ENCODE measurements at places on chromosomes 2 and 18.

GRCh38 chr2:220147161-220148038, 520.0 kb downstream of the SLC4A3 start:
- DNase-seq: no peak

DNA sequence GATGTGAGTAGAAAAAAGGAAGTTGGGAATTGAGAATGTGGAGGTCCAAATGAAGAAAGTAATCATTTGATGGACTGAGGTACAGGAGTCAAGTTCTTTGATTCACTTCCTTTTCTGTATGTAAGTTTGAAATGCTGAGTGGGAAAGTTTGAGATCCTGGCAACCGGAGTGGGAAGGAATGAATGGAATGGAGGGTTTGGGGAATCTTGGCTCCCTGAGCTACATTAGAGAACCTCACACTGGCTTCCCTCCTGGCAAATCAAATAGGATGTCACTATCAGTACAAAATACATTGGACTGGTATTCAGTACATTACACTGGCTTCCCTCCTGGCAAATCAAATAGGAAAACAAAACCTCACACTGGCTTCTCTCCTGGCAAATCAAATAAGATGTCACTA, 9.8 kb upstream of the RNF138 start:
- DNase-seq: no peak

- no peak for DNase-seq
Measured at GRCh38 chr2:157269922-157270321, 12.4 kb downstream of the GALNT5 start.

DNA sequence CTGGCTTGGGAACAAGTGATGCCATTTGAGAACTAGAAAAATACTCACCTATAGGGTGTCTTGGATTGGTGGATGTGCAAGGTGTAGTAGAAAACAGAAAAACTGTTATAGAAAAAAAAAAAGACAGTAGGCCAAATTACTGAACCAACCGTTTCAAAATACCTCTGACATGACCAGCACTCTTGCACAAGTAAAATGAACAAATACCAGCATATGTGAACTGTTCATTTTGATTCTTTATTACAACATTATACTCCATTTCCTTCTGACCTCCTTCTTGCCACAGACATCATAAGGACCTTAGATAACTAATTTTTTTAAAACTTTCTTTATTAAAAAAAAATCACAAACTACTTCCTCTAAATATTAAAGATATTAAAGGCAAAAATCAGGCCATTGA, 125.5 kb downstream of the ATAD2B start:
- no peak for DNase-seq

GRCh38 chr2:99356853-99357252, 19.7 kb downstream of the EIF5B start:
- no peak for DNase-seq

- no peak for DNase-seq
Measured at GRCh38 chr18:56112984-56113383, 525.0 kb upstream of the TCF4 start.

GRCh38 chr2:42961961-42962360, 169.6 kb upstream of the HAAO start:
- DNase-seq: no peak

GRCh38 chr2:56754627-56755026, 570.8 kb downstream of the CCDC85A start:
- no peak for DNase-seq

DNA sequence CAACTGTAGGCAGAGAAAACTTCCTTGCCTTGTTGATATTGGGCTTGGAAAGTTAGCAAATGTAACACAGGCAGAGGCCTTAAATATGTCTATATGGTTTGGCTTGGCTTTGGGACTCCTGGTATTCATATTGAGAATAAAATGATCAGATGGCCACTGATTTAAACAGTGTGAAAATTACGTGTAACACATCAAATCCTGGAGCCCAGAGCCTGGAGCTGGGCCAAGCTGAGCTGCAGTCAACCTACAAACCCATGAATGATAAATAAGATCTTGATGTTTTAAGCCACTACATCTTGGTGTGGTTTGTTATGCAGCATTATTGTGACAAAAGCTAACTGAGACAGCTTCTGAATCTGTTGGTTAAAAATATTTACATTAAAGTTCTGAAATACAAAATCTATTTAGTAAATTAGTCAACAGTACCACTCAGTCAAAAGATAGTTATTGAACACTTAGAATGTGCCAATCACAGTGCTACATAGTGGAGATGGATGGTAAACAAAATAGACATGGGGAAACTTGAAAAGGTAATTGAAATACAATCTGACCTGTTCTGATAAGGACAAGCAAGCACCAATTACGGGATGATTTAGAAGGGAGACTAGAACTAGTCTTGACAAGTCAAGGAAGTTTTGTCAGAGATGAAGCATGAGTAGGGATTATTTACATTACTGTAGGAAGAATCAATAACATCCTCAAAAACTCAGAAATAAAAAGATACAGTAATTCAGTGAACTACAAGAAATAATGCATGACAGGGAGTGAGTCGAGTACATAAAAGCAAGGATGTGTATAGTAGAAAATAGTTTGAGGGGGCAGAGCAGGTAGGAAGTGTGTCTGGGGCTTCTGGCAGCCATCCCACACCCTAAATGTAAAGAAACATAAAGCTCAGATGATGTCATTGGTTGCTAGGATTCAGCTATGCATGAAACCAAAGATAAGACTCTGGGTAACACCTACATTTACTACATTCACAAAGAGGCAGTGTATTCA, 157.7 kb downstream of the HNMT start:
- DNase-seq: no peak

DNA sequence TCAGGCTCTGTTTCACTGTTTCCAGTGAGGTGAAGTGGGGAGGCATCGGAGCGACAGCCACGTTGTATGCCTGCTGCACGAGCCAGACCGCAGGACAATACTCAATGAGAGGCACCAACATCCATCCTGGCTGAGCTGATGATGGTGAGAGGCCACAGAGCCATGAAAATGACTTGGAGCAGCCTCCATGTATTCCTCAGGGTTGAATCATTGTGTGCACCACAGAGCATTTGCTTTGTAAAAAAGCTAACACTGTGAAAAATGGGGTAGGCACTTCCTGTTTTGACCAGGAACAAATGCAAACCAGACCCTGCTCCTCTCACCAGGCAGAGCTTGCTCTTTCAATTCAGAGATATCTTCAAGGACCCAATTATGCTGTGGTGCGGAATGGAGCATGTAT, 87.2 kb downstream of the LPIN1 start:
- no peak for DNase-seq

GRCh38 chr2:225994748-225995405, 595.4 kb downstream of the NYAP2 start:
- DNase-seq: no peak

- DNase-seq: no peak
Measured at GRCh38 chr18:48706731-48707130, 167.9 kb downstream of the CTIF start.

DNA sequence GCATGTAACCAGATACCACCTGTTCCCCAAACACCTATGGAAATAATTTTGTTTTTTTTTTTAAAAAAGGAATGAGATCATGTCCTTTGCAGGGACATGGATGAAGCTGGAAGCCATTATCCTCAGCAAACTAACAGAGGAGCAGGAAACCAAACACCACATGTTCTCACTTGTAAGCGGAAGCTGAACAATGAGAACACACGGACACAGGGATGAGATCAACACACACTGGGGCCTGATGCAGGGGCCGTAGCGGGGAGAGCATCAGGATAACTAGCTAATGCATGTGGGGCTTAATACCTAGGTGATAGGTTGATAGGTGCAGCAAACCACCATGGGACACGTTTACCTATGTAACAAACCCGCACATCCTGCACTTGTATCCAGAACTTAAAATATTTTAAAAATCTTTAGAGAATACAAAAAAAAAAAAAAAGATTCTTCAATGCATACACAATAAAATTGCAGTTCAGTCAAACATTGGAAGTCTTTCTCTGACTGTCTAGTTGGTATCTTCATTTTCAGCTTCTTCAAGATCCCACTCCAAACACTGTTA, 11.6 kb upstream of the CASP10 start:
- DNase-seq: no peak

DNA sequence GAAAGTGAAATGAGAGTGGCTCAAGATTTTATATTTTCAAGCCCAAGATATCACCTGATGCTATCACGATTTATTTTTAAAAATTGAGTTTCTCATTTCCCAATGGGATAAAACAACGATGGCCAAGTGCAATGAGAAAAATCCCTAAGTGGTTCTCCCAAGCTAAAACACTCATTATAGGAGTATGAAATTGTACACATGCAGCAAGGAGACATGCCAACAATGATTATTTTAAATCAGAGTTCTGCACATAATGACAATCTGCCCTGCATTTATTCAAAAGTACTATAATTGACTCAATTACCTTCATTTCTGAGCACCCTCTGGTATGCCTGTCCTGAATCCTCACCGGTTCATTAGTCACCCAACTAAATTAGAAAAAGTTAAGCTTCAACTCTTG, 12.7 kb downstream of the CYTIP start:
- DNase-seq: no peak

DNA sequence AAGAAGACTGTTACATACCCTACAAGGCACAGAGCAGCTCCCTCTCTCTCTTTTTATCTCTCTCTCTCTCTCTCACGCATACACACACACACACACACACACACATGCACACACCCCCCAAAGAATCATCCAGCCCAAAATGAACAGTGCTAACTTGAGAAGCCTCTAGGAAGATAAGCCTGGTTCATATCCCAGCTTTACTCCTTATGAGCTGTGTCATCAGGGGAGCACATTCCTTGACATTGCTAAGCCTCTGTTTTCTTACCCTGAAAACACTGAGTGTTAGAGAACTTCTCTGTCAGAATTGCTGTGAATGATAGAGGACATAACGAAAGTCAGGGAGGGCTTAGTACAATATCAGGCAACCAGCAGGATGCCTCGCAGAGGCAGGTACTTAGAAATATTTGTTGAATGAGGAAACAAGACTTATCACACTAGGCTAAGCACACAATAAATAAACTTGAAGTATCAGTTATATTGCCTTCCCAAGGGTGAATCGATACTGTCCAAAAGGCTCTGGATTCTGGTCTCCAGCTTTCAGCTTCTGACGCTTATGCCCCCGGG, 725.6 kb upstream of the ID2 start:
- no peak for DNase-seq

GRCh38 chr2:131038258-131039100, 54.8 kb downstream of the FAM168B start:
- no peak for DNase-seq

DNA sequence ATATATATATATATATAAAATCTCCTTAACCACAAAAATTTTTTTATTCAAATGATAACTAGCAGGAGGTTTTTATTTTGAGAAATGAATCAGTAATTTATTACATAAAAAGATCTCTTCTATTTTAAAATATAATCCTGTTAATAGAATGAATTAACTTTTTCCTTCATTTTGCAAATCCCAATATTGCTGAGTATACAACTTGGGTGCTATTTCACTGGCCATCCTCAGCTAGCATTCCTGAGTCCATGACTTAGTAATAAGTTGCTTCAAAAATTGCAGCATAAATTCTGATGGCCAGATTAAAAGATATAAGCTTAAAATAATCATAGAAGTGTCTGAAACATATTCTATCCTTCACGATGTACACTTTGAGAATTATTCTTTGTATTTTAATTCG, 155.6 kb downstream of the FSIP2 start:
- DNase-seq: no peak

GRCh38 chr2:106073678-106074406, 120.3 kb downstream of the UXS1 start:
- no peak for DNase-seq

GRCh38 chr2:60409531-60409871, 144.0 kb downstream of the BCL11A start:
- no peak for DNase-seq

GRCh38 chr2:62857139-62857931, 151.8 kb downstream of the EHBP1 start:
- DNase-seq: no peak

GRCh38 chr2:134900151-134900550, 18.5 kb upstream of the CCNT2 start:
- DNase-seq: no peak

DNA sequence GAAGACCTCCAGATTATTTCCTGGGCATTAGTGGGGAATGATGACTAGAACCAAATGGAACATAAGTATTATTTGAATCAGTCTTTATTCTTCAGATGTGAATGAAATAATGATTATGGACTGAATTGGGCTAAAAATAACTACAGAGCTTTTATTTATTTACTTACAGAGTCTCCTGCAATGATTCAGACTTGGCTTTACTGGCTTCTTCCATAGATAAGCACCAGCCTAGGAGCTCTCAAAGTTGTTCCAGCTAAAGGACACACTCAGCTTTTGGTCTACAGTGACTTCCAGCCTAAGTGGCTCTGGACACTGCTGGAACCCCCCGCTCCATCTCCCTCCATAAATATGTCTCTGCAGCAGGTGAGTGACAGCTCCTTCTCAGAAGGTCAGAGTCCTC, 24.3 kb upstream of the ARHGAP25 start:
- no peak for DNase-seq

DNA sequence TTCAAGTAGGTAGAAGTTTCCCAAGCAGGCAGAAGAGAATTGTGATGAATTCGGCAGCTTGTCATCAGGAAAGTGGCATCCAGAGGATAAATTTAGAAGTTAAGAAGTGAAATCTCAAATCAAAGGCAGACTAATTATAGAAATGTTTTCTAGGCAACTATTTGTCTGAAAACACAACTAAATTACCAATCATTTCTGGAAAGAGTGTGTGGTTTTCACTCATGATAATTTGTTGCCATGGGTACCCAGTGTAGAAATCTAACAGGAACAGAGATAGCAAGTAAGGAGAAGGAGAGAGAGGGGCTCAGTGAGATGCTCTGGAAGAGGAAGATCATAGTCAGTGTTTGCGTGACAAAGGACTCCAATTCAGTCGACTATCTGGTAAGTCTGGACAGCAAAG, 208.1 kb downstream of the NCKAP5 start:
- DNase-seq: no peak

GRCh38 chr18:34744569-34744968, 34.5 kb downstream of the DTNA start:
- DNase-seq: no peak

- DNase-seq: no peak
Measured at GRCh38 chr2:121856360-121856759, 100.9 kb downstream of the TSN start.

DNA sequence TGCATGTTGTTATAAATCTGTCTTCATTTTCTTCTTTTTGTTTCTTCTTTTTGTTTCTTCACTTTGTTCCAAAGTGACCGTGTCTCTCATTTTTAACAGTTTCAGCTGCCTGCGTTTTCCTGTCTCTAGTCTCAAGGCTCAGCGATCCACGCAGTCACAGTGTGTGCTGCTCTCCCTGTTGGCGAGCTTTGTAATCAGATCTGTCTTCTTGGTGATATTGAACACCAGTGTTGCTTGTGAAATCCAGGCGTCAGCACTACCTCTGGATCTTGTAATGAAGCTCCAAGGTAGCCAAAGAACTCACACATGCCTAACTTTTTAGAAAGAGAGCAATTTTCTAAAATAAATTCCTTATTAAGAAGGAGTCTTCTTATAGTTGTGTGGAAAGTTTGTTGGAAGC, 13.2 kb downstream of the SNTG2 start:
- no peak for DNase-seq
